ENCODE measurements at places on chromosomes 6 and 20.

- no peak for DNase-seq
Observed at GRCh38 chr6:5580736-5581581, 319.6 kb downstream of the FARS2 start.

GRCh38 chr20:22601361-22602141 lies 17.2 kb upstream of the FOXA2 start:
- DNase-seq, result no peak

GRCh38 chr20:61100489-61100888 lies 151.6 kb upstream of the CDH4 start:
- DNase-seq, result no peak

GRCh38 chr6:110491644-110492317 lies 15.4 kb upstream of the SLC22A16 start:
- DNase-seq, result no peak

GRCh38 chr20:64222291-64222735 lies 33.2 kb upstream of the PCMTD2 start:
- DNase-seq, result no peak

DNA sequence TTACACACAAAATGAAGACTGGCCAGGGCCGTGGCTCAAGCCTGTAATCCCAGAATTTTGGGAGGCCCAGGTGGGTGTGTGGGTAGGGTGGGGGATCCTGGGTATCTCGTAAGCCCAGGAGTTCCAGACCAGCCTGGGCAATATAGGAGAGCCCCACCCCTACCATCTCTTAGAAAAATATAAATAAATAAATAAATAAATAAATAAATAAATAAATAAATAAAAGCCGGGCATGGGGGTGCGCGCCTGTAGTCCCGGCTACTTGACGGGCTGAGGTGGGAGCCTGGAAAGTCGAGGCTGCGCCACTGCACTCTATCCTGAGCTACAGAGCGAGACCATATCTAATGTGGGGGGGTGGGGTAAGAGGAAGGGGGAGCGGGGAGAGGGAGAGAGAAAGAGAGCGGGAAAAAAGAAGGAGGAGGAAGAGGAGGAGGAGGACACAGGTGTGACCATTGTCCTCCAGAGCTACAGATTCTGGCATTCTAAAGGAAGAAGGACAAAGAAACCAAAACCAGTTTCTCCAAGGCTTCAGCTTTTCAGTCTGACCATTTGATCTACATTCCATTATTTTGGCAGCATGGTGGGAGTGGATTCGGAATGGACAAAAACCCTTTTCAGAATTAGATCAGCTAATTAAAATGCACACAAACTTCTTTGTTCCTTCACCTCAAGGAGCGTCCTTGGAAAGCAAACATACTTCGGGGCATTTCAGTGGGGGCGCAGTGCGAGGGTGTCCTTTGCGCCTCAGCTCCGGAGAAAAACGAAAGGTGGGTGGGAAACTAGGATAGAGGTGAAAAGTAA lies 577 bp upstream of the C6orf141 start:
- DNase-seq, result no peak

All from stimulated activated CD8-positive, alpha-beta memory T cell treated with anti-CD3 and anti-CD28 coated beads, Interleukin-15, amount 100 ng/mL, for 4 hours (primary cell).